Retina (tissue), 1 donor: ENCODE measurements at places on chromosomes 7 and 10.

DNA sequence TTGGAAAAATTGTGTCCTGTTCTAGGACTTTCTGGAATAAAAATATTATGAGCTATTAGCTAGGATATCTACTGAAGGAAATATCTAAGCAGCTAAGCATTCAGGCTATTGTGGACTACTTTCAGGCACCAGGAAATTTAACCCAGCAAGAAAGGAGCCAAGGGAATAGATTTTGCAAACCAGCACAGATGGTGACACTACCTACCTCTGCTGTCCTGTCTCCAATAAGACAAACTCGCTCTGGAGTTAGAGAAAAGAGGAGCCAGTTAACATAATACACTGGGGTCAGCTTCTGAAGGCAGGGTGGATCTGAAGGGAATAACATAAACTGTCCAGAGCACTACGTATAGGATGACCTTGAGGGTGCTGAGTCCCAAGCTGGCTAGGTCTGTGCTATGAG lies 223.7 kb upstream of the PRSS58 start:
- no peak for DNase-seq

DNA sequence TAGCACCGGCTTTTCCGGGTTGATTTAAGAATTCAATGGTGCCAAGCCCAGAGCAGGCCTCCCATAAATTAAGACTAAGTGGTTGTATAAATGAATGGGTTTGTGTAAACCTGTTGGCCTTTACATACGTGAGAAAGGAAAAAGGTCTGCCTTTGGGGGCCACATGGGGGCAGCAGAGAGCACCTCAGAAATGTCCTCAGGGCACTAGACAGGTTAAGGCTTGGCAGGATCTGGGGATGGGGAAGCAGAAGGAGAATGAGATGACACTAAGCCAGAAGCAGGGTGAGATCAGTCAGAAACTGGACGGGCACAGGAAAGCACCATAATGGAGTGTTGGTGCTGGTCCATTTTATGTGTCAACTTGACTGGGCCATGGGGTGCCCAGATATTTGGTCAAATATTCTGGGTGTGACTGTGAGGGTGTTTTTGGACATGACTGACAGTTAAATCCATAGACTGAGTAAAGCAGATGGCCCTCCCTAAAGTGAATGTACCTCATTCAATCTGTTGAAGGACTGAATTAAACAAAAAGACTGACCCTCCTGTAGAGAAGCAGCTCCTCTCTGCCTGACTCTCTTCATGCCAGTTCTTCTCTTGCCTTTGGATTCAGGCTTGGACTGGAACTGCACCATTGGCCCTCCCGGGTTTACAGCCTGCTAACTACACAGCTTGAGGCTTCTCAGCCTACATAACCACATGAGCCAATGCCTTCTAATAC lies 58.9 kb downstream of the FRMPD2 start:
- DNase-seq: peak; percentile 43

- no peak for DNase-seq
Observed at GRCh38 chr10:52479567-52479966, 165.5 kb downstream of the DKK1 start.

DNA sequence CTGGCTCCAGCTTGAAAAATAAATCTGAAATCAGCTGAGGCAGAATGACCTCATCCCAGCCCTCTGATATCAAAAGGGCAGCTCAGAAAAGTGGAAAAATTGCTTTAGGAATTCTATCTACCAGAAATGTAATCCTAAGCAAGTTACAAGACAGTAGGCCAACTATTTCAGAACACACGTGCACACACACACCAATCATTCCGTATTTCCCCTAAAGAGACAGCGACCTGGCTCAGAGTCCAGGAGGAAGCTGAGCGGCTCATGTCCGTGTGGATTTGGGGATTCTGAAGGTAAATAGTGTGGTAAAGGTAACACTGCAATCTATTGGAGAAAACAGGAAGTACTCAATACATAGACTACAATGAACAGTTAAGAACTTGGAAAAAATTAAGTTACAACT lies 288.2 kb downstream of the CALN1 start:
- no peak for DNase-seq

DNA sequence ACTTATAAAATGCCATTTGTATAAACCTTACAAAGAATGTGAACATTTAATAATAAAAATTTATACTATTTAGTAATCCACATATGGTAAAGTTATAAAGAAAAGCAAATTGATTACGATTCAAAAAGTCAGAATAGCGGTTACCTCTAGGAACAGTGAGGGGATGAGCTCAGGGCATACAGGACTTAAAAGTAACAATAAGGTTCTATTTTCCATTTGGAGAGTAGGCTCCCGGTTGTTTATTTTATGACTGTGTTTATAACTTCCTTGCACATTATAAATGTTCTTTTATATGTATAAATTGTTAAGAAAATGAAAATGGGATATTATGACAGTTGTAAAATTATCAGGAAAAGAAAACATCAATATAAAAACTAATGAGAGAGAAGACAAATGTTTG lies 135.7 kb downstream of the AVL9 start:
- no peak for DNase-seq

- no peak for DNase-seq
Observed at GRCh38 chr7:3520206-3520605, 219.2 kb downstream of the SDK1 start.

- no peak for DNase-seq
Observed at GRCh38 chr10:34119456-34119855, 695.6 kb downstream of the PARD3 start.

DNA sequence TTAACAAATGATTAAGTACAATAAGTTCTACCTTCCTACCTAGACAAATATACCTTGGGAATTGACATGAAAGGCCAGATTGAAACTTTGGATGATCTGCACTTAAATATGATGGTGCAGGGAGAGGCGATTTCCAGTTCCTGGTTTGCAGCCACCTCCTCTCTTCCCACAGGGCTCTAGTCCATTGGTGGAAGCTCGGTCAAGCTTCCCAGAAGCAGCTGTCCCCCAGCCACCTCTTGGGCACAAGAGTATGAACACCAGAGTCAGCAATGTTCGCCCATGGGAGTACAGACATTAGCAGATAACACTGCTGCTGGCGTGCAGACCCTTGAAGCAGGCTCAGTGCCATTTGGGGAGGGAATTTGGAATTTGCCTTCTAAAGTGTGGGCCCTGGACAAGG lies 1.5 kb upstream of the CPVL start:
- DNase-seq: no peak

- no peak for DNase-seq
Observed at GRCh38 chr7:15504351-15504750, 57.5 kb downstream of the AGMO start.

DNA sequence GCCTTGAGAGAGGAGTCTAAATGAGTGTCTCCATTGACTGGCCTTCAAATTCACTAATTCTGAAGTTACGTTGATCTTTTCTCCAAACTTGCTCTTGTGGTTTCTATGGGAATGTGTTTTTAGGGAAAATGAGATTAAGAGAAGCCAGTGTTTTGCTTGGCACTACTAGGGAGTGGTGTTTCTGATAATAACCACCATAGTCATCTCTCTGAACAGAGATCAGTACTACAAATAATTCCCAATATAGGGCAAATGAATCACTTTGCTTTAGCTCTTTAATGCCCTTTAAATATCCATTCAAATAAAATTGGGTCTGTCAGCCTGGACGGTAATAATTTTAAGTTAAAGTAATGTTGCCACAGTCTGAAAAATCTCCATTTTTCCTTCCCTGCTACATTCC lies 90.8 kb downstream of the NRF1 start:
- no peak for DNase-seq

GRCh38 chr7:116230191-116231005 lies 20.1 kb downstream of the TES start:
- DNase-seq: no peak

DNA sequence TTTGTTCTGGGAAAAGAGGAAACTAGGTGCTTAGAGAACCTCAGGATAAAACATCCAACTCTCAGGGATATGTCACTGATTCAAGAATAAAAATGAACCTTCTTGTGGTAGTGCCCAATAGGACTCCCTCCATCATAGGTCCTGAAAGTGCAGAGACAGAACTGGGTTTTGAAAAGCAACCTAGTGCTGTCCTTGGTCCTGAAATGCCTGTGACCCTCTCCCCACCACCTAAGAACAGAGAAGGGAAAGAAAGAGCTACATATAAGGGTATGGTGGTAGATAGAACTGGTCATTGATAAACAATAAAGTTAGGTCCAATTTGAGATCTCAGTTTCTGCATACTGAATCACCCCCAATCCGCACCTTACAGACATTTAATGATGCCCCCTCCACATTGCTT lies 953.3 kb downstream of the XPNPEP1 start:
- peak; percentile 35 for DNase-seq

DNA sequence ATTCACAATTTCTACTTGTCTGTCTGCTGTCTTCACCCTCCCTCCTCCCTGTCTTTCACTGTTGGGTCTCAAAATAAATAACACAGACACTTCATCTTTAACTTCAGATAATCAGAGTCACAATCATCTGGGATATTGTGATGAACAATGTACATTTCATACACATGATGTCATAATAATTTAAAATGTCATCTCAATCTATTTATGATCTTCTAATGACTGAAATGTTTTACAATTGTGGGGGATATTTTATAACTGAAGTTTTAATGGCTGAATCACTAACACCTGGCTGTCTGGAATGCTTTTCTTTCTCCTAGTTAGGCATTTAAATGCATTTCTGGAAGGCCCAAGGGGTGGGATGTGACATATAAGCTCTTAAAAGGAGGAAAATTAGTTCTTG lies 859.8 kb downstream of the LRMDA start:
- DNase-seq: no peak
